ENCODE measurements at places on chromosomes 5 and 9.

- no peak for DNase-seq
Observed at GRCh38 chr9:18015116-18015515, 436.2 kb downstream of the SH3GL2 start.

- no peak for DNase-seq
Observed at GRCh38 chr5:77022511-77023417, 7.4 kb upstream of the AGGF1 start.

DNA sequence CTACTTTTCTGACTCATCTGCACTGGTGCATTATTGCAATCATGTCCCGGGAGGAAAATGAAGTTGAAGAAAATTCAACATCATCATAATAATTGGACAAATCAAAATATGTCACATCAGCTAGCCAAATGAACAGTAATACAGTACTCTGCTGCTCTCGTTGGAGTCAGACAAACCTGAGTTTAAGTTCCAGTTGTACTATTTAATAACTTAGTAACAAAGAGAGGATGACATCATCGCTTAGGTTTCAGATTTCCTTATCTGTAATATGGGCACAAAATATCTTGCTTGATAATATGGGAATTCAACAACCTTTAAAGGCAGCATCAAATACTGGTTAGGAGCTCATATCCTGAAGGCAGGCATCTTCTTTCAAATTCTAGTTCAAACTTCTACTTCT lies 1248.9 kb upstream of the ACO1 start:
- DNase-seq = no peak

GRCh38 chr9:131349881-131350563 lies 43.9 kb upstream of the PRRC2B start:
- peak; percentile 91 for DNase-seq

- no peak for DNase-seq
Observed at GRCh38 chr9:68861436-68861835, 152.5 kb downstream of the PRKACG start.

GRCh38 chr9:135215571-135216161 lies 128.2 kb downstream of the OLFM1 start:
- no peak for DNase-seq

GRCh38 chr5:142698447-142699183 lies 12.7 kb upstream of the FGF1 start:
- no peak for DNase-seq

- DNase-seq = no peak
Observed at GRCh38 chr9:130447193-130447816, 2.5 kb downstream of the ASS1 start.

DNA sequence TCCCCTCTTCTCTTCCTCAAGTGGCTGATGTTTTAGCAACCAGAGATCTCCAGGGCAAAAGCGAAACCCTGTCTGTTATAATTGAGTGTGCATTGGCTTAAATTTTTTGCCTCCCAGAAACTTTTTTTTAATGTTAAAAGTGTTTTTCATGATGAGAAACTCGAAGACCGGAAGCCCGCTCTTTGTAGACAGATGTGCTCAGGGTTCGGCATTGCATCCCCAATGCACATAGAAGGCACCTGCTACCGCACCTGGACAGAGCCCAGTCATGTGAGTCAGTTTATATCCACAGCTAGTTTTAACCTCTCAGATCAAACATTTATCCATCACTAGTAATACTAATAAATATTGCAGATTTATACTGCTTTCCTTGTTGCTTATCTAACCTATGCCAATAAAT lies 19.5 kb upstream of the NADK2 start:
- no peak for DNase-seq

DNA sequence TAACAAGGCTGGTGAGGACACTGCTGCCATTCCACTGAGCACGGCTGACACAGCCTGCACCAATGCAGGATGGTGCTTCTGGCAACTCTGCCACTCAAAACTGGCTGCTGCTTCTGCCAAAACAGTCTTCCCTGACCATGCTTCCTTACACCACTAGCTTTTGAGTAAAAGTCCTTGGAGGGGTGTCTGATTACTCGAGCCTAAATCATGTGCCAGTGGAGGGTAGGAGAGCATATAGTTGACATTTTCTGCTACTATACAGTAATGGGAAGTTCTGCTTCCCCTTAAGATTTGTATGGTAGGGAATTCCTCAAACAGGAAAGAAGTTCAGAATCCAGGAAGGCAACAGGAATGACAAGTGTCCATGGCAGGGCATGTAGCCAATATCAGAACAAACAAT lies 12.2 kb upstream of the PJA2 start:
- no peak for DNase-seq

DNA sequence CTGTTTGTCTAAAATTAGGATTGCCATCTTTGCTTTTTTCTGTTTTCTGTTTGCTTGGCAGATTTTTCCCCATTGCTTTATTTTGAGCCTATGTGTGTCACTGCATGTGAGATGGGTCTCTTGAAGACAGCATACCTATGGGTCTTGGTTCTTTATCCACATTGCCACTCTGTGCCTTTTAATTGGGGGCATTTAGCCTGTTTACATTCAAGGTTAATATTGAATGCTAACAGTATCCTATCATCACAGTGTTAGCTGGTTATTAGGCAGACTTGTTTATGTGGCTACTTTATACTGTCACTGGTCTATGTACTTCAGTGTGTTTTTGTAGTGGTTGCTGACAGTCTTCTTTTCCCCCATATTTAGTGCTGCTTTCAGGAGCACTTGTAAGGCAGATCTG lies 67.3 kb downstream of the ISOC1 start:
- no peak for DNase-seq

DNA sequence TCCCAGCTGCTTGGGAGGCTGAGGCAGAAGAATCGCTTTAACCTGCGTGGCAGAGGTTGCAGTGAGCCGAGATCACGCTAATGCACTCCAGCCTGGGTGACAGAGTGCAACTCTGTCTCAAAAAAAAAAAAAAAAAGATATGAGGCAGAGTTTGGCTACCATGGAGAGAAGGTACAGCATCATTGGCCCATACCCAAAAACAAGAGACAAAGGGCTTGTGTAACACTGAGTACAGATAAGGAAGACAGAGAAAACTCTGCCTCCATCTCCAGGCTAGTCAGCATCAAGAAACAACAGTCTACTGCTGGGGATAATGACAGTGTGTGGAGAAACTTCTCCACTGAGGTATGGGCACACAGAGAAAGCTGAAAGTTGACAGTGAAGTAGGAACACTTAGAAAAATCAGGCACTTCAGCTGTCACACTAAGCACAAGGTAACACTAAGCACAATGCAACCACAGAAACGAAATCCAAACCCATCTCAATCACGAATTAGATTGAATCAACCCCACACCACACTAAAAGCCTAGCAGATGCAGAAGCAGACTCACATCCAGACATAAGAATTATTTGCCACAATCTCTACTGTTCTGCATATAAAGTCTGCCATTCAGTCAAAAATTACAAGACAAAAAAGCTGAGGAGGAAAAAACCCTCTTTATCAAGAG lies 10.5 kb downstream of the PJA2 start:
- no peak for DNase-seq

- DNase-seq = no peak
Observed at GRCh38 chr5:120843390-120843980, 379.4 kb downstream of the PRR16 start.

DNA sequence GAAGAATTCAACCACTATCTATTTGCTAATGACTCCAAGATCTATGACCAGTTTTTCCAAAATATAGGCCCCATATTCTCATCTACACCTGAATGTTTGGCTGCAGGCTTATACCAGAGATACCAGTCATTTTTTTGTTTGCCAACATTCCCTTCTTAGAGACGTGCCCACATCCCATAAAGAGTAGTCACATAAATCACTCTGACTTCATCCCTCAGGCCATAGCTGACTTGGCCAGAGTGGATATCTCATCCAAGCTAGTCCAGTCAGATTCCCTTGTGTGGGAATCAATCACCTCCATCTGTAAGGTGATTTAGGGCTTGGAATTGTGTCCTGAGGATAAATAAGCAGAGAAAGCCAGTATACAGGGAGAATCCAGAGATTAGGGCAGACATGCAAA lies 124.3 kb upstream of the SLC24A2 start:
- no peak for DNase-seq

GRCh38 chr9:123960366-123960765 lies 30.4 kb upstream of the DENND1A start:
- no peak for DNase-seq

DNA sequence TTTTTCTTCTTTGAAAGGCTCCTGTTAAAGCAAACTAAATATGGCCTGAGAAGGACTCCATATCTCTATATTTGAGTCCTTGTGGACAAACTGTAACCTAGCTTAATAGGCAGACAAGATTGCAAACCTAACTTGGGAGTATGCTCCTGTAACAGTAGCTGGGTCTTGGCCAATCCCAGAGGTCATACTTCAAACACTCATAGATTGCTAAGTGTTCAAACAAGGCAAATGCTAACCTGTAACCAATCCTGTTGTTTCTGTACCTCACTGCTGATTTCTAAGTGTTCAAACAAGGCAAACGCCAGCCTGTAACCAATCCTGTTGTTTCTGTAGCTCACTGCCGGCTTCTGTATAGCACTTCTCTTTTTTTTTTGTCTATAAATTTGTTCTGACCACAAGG lies 50.6 kb upstream of the CLK4 start:
- no peak for DNase-seq

GRCh38 chr5:109252731-109253130 lies 157.0 kb downstream of the PJA2 start:
- DNase-seq = no peak

GRCh38 chr9:136079211-136079915 lies 15.7 kb downstream of the NACC2 start:
- peak; percentile 58 for DNase-seq

DNA sequence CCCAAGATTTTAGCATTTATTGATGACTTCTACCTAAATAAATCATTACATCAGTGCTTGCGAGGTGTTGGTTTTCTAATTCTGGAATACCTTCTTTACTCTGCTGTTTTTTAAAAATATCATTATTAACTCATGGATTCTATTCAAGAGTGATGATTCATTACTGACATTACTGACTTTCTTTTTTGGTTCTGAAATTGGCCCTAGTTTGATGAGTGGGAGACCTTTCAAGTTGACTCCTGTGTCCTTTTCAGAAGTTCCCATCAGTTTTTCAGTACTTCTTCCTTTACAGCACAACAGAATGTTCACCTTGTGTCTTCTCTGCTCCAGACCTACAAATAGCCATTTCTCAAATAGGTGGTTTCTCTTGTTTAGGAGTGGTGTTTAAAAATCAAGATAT lies 114.1 kb downstream of the PCSK5 start:
- no peak for DNase-seq

- no peak for DNase-seq
Observed at GRCh38 chr5:134084022-134084565, 30.4 kb upstream of the TCF7 start.

DNA sequence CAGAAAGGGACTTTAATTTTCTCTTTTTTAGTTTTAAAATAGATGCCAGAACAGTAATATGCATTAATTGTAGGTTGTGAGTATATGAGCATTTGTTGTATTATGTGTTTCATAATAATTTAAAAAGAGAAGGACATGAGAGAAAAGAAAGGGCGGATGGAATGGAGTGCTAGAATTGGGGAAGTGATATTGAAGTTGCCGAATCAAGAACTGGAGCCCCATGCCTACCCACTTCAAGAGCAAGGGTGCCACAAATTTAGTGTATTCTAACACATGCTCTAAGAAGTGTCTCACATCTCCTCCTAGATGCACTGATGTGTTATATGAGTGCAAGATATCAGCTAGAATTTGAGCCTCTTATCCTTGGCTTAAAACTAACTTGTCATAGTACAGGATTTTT lies 43.6 kb upstream of the FYB1 start:
- peak; percentile 64 for DNase-seq

DNA sequence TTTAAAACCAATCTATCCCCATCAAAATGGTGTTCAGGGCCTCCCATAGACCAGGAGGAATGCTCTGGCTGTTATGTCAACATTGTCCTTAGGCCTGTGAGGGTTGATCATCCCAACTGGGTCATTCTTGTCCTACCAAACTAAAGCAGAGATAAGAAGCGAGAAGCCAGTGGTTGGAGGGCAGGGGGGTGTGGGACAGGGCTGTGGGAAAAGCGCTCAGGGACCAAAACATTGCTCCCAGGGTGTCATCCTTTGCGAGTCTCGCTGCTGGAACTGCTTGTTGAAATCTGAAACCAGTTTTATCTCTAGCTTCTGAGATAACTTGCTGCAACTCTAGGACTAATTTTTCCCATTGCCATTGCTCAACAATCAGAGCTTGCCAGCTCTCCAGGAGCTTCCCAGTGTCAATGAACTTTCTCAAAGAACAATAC lies 48.1 kb downstream of the SPATA31C2 start:
- no peak for DNase-seq

- no peak for DNase-seq
Observed at GRCh38 chr9:137222190-137223077, at the start of gene RNF208. Gene RNF208 (minus strand): TSS chr9:137222240. CDS start chr9:137221212, 1,028 bp downstream.

- no peak for DNase-seq
Observed at GRCh38 chr5:102998224-102998623, 121.7 kb downstream of the GIN1 start.

DNA sequence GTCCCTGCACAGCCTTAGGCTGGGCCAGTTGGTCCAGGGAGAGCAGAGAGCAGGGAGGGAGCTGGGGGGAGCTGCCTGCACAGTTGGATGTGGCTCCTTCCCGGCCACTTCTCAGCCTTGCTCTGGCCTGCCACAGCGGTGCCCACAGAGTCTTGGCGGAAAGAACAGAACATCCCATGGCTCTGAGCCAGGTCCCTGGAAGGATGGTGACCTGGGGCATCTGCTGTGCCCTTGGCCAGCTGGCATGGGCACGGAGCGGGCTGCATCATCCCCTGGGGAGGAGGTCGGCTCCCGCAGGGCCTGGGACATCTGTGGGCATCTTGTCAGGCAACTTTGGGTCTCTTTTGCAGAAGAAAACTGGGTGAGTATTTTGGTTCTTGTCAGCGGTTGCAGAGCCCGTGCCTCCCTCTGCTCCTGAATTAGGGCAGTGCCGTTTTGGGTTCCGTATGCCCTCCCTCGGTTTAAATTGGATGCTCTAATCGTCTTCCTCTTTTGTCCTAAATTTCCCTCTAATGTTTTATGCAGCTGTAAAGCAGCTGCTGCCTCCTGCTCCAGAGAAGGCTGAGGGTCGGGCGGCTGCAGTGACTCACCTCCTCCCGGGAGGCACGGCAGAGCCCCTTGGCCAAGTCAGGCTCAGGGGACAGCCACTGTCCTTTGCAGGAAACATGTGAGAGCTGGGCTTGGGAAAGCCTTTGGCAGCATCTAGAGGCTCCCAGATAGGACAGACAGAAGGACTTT lies 10.5 kb upstream of the NACC2 start:
- no peak for DNase-seq

DNA sequence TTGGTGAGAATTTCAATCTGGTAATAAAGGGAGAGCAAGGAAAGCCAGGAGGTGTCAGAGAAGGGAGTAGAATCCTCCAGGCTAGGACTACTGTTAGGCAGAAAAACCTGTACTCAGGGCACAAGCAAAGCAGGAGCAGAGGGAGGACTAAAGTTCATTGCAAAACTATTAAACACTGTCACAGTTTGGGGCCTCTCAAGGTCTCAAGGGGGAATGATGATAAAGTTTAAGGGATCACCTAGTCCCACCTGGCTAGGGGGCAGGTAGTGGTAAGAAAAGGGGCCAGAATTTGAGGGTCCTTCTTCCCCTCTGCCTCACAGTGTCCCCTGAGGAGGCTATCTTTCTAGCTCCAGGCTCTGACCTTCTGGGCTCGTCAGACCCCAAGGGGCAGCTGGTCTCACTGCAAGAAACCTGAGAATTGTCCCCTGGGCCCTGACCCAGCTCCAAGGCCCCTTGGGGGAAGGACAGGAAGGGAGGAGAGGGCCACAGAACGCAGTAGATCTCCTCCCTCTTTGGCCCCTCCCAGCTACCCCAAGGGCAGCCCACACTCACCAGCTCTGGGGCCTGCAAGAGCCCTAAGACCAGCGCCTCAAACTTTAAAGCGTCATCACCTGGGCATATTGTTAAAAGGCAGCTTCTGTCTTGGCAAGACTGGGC lies 974 bp downstream of the CCDC69 start:
- peak; percentile 55 for DNase-seq

Measured in HL-60 (cell line).